GM04503 (cell line): ENCODE measurements at places on chromosomes 2 and 18.

- no peak for DNase-seq
Measured at GRCh38 chr2:45739796-45740485, 88.5 kb downstream of the PRKCE start.

DNA sequence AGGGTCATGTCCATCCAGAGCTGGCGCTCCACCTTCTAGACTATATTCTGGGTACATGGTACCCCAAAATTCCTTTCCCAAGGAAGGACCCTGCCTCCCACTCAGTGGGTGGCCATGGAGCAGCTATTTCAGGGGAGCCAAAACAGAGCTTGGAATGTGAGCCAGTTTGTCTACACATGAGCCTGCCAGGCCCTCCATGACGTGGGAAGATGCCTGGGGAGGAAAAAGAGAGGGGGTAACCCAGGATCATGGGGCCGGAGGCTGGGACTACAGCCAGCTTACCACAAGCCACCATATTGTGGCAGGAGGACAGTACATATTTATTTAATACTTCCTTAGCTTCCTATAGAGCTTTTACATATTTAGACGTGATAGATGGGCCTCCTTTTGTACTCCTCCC, 414.7 kb upstream of the TNP1 start:
- DNase-seq = no peak

GRCh38 chr2:55885127-55885943, 38.2 kb downstream of the EFEMP1 start:
- DNase-seq = no peak

DNA sequence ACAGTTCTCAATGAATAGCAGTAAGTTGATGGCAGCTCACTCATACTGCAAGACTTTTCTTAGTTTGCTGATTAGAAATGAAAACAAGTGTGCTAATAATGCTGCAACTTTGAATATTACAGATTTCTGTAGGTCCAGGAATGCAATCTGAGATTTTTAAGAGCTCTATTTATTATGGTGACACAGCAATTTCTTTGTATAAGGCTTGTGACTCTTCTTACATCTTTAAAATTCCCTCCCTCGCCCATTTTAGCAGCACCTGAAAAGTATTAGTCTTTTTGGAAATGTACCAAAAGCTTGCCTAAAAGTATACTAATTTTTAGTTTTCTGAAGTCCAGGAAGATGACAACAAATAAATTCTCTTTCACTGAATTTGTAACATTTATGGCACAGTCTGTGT, 4.4 kb upstream of the HTR2B start:
- DNase-seq = no peak

- DNase-seq = no peak
Measured at GRCh38 chr2:196925768-196926561, 542 bp downstream of the PGAP1 start.

DNA sequence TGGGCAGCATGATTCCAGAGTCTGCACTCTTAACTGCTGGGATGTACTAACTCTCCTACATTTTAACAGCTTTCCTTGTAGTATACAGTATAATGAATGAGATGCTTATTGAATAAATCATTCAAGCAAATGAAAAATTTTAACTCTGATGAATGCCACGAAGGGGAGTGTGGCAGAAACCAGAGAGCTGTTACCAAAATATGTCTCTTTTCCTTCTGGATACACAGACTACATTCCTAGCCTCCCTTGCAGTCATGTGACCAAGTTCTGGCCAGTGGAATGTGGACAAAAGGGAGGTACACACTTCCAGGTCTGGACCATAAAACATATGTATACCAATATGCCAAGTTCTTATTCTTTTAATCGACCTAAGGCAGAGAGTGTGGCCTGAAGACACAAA, 1.7 kb upstream of the EML4 start:
- DNase-seq = no peak

DNA sequence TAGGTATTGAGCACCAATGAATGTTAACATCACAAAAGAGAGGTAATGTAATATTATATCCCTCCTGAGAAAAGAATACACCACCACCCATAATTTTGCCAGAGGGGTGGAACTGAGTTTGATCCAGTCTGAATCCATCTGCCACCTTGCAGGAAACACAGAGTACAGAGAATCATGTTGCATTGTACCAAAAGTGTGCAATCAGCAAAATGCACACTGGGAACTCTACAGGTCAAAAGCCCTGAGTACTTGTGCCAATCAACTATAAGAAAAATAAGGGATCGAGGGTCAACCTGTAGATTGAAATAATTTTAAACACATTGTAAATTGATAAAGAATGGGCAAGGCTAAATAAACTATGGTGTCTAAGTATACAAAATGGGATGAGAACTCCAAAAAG, 141.5 kb downstream of the KCNH7 start:
- DNase-seq = no peak

DNA sequence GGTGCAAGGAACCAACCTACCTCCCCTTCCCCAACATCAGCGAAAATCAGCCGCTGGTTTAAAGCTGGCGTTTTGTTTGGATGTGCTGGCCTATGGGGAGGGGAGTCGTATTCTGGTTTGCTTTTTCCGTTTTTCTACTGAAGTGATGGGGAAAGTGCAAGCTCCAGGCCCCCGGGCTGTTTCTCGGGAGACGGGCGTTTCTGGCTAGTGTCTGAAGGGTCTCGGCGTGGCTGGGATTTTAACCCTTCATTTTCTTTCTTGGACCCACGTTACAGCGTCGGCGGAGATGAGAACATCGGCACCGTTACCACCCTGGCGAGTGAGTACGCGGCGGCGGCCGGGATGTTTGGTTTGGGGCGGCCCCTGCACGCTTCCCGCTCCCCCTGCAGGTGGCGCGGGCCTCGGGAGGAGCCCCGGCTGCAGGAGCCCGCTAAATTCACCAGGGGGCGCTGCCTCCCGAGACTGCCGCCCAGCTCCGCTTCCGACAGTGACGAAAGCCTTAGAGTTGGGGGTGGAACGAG, 70.7 kb downstream of the PLB1 start:
- DNase-seq = no peak

GRCh38 chr18:58268849-58269248, 224.8 kb downstream of the NEDD4L start:
- no peak for DNase-seq

GRCh38 chr18:23126376-23127056, 8.8 kb upstream of the CABLES1 start:
- DNase-seq = no peak

GRCh38 chr2:202911203-202911511, 316 bp downstream of the WDR12 start:
- no peak for DNase-seq

- no peak for DNase-seq
Measured at GRCh38 chr2:75541430-75541829, 19.3 kb downstream of the EVA1A start.

GRCh38 chr2:59184276-59185020, 943.3 kb upstream of the FANCL start:
- no peak for DNase-seq

GRCh38 chr18:29028560-29028959, 851.6 kb upstream of the CDH2 start:
- no peak for DNase-seq

GRCh38 chr2:118059919-118060478, 28.3 kb upstream of the INSIG2 start:
- peak; percentile 98 for DNase-seq

DNA sequence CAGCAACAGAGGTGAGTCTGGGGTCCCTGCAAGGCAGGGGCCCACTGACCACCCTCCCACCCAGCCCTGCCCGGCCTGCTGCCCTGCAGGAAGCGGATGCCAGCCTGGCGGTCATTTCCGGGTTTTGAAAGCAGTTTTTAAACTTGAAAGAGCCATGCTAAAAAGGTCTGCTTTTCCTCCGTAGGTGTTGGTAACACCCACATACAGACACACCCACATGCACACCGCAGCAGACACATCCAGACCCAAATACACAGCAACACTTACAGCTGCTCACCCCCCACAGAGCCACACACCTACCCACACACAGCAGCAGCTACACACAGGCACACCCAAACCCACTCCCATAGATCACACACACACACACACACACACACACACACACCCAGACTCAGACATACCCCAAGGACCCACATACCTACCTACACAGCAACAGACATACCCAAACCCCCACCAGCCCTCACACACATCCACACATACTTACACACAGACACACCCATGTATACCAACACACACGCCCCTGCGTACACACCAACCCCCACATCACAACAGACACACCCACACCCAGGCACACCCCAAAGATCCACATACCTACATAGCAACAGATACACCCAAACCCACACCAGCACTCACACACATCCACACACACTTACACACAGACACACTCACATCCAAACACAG, 7.6 kb downstream of the ZFP36L2 start:
- DNase-seq = no peak

DNA sequence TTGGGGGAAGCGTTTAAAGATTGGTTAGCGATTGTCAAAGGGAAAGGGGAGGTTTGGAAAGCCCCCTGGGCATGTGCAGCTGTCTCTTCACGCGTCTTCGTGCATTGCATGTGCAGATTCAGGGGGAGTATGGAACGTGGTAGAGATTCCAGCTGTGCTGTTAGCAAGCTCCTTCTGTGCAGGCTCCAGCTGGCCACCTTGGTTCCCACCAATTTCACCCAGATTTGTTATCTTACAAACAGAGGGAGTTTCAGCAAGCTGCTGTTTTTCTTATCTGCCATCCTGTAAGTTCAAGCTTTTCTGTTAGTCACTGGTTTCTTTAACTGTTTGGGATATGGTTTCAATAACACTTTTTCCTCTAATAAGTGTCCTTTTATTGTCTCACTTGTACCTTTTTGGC, 30.4 kb downstream of the FARP2 start:
- no peak for DNase-seq
